ENCODE measurements at places on chromosomes 3 and 15. TPM values are rescaled to one million over a fixed set of nuclear protein-coding genes. Genes with fewer than 3 reads are reported as not detected.

DNA sequence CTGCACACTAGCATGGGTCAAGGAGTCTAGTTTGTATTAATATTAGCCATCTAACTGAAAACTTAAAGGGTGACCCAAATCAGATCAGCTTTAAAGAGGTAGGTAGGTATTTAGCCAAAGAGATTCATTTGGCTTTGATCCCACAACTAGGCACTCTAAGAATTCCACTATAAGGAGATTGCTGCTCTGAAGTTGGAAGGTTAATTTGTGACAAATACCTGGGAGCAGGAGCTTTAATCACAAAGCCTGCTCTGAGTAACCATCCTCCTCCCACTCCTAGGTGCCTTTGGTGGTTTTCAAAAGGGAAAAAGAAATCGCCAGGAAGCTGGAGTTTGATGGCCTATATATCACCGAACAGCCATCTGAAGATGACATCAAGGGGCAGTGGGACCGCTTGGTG, 120.3 kb upstream of the CHRM5 start:
- H3K4me1 ChIP-seq = no peaks in the 10 kb centered on the region
- no peak for DNase-seq
- no peak overlapping the region for H3K27ac ChIP-seq
- no peak overlapping the region for H3K4me3 ChIP-seq

GRCh38 chr15:55248895-55249294, 40.7 kb downstream of the RAB27A start:
- no peak overlapping the region for H3K27ac ChIP-seq
- no peaks in the 10 kb centered on the region for H3K27me3 ChIP-seq
- H3K36me3 ChIP-seq = no peaks in the 10 kb centered on the region
- DNase-seq = no peak

DNA sequence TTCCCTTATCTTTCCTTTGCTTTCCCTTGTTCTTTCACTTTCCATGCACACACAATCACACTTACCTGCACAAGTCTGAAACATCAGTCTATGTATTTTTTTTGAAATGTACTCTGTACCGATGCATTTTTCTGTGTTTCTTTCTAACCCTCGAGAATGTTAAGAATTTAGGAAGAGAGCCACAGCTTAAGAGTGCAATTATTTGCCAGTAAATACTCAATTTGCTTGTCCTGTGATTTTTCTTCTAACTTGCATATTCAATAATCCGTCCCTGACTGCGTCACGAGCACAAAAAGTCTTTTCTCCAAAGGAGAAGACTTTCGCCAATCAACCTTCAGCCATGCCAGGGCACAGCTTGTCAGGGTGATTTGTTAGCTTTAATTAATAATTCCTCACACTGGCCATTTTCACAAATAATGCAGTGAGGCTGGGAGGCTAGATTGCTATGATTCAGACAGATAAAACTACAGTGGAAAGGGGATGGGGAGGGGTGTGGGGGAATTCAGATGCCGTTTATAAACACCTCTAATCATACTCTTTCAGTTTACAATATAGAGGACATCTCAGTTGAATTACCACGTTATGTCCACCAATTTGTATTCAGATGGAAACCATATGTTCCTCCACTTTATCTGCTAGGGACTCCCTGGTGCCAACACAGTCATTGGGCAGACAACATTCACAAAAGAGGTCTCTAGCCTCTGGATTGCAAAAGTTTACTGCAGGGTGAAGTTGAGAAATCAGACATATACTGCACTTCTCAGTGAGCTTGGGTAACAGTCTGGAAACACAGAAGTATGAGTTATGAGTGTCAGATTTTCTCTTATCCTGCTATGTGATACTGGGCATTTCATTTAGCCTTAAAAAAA, 388.0 kb downstream of the ZBTB20 start:
- no peaks in the 10 kb centered on the region for H3K4me1 ChIP-seq
- peak overlapping the region; percentile 38 for H3K4me3 ChIP-seq
- no peak for DNase-seq
- H3K36me3 ChIP-seq = no peaks in the 10 kb centered on the region
- H3K27ac ChIP-seq = peak overlapping the region; percentile 40

The SLC6A20 gene
- 2.9 TPM for total RNA-seq

The SCN5A gene
- 9.3 TPM for total RNA-seq

The EPHA6 gene
- total RNA-seq = 1.2 TPM

GRCh38 chr3:149273096-149273751, 51.6 kb upstream of the CP start:
- no peak overlapping the region for H3K4me3 ChIP-seq
- no peaks in the 10 kb centered on the region for H3K4me1 ChIP-seq
- no peaks in the 10 kb centered on the region for H3K27me3 ChIP-seq
- DNase-seq = no peak
- H3K36me3 ChIP-seq = no peaks in the 10 kb centered on the region
- no peak overlapping the region for H3K27ac ChIP-seq

DNA sequence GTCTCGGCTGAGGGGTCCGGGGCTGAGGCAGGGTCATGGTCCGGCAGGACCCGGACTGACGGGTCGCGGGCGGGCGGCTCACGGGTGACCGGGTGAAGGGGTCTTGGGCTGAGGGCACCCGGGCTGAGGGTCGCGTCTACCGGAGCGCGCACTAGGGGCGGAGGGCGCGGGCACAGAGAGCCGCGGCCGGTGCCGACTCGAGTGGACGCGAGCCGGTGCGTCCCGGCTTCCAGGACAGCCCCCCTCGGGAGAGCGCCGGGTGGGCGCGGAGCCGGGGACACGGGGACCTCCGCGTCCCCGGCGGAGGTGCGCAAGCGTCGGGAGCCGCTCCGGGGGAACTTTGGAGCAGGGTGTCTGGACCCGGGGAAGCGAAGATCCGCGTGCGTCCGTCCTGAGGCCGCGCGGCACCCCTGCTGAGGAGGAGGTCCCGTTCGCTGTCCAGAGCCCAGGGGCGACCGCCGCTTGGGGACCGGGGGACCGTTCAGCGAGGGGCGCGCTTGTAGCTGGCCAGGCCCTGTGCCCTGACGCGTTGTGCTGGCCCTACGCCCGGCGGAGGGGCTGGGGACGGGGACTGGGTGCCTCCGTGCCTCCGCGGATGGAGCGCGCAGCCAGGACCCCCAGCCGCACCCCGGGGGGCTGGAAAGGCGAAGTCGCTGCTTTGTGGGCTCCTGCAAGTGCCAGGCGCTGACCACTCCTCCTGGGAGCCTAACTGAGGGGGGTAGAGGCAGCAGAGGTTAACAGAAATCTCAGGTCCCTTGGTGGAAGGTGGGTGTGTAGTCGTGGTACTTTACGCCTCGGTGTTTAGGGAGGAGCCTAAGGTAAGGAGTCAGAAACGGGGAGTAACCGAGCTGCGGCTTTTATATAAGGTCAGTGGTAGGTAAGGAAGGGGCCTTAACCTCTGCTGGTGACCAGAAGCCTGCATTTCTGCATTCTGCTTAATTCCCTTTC, at the start of gene PPARG:
PPARG (plus strand) TSS at position 889 of the 948 bp plus-strand sequence. CDS start 90,642 bp downstream, outside the sequence.
- no peaks in the 10 kb centered on the region for H3K36me3 ChIP-seq
- peak within 1 kb of the TSS; percentile 96 for H3K4me3 ChIP-seq
- H3K4me1 ChIP-seq = no peaks in the 10 kb centered on the region
- H3K27ac ChIP-seq = peak within 1 kb of the TSS; percentile 89
- H3K27me3 ChIP-seq = no peaks in the 10 kb centered on the region

GRCh38 chr15:71145648-71146047, 30.4 kb downstream of the THSD4 start:
- H3K4me3 ChIP-seq = no peak overlapping the region
- H3K27ac ChIP-seq = no peak overlapping the region
- H3K4me1 ChIP-seq = peaks cover 42% of the 10 kb centered on the region
- H3K36me3 ChIP-seq = no peaks in the 10 kb centered on the region
- DNase-seq = no peak

The SNX33 gene
- total RNA-seq = 23.6 TPM

GRCh38 chr3:1235526-1236120, 142.8 kb downstream of the CNTN6 start:
- no peaks in the 10 kb centered on the region for H3K36me3 ChIP-seq
- H3K27me3 ChIP-seq = no peaks in the 10 kb centered on the region

- no peak overlapping the region for H3K4me3 ChIP-seq
- no peaks in the 10 kb centered on the region for H3K27me3 ChIP-seq
- H3K36me3 ChIP-seq = no peaks in the 10 kb centered on the region
- peaks cover 20% of the 10 kb centered on the region for H3K4me1 ChIP-seq
- no peak overlapping the region for H3K27ac ChIP-seq
These were observed 2.5 kb downstream of the MAP3K13 start for GRCh38 chr3:185365291-185366073.

The HAUS2 gene
- 25.8 TPM for total RNA-seq

GRCh38 chr3:51620543-51620942, 50.5 kb upstream of the TEX264 start:
- no peaks in the 10 kb centered on the region for H3K36me3 ChIP-seq
- H3K27me3 ChIP-seq = no peaks in the 10 kb centered on the region
- peak overlapping the region; percentile 4 for H3K27ac ChIP-seq
- H3K4me3 ChIP-seq = no peak overlapping the region
- no peak for DNase-seq

The SENP2 gene
- 13.8 TPM for total RNA-seq

DNA sequence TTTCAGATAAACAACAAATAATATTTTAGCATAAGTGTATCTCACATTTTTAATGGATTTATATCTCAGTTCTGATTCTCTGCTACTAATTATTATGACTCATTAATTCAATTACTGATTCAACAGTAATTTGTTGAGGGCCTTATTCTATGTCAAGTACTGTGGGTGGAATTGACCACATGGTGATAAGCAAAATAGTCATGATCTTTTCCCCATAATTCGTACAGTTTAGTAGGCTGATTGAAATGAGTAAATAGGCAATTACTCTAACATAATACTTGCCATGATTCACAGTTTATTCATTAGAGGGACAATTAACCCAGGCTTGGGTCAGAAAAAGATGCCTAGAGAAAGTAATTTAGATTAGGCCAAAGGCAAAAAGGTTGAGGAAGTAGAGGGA, 60.9 kb upstream of the SLC4A7 start:
- no peaks in the 10 kb centered on the region for H3K27me3 ChIP-seq
- H3K36me3 ChIP-seq = no peaks in the 10 kb centered on the region
- peak overlapping the region; percentile 60 for H3K27ac ChIP-seq
- no peak for DNase-seq
- no peak overlapping the region for H3K4me3 ChIP-seq

DNA sequence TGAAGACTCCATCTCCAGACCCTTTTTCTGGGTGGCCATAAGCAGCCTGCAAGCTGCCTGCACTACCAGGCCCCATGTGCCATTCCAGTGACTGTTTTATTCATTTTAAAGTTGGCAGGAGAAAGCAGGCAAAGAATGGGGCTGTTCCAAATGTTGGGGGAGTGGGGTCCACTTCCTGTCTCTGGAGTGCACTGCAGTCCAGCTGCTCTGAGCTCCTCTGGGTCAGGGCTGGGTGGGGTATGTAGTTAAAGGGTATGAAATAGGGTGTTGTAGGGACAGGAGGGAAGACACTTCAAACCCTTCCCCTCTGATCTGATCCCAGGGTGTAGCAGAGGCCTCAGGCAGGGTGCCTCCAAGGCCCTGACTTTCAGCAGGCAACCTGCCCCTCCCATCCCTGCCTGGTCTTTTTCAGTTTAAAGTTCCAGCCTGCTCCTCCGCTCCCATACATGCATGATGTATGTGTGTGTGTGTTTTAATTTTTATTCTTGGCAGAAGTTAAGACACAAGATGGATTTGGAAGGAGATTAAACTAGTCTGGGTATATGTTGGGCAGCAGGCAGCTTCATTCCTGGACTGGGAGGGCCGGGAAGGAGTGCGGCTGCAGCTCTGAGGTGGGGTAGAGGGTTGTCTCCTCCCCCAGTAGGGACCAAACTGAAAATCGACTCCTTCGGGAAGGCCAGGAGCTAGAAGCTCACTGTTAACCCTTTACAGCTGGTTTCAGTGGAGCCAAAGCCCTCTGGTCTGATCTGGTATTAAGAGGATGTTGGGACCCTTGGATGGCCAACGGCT, 17.3 kb downstream of the BOC start:
- no peak overlapping the region for H3K4me3 ChIP-seq
- DNase-seq = peak; percentile 79
- H3K27ac ChIP-seq = peak overlapping the region; percentile 18
- H3K4me1 ChIP-seq = peaks cover 38% of the 10 kb centered on the region
- no peaks in the 10 kb centered on the region for H3K27me3 ChIP-seq

GRCh38 chr15:92690395-92690794, 34.8 kb upstream of the FAM174B start:
- H3K4me1 ChIP-seq = no peaks in the 10 kb centered on the region
- H3K4me3 ChIP-seq = no peak overlapping the region
- H3K27ac ChIP-seq = no peak overlapping the region
- DNase-seq = no peak
- H3K36me3 ChIP-seq = no peaks in the 10 kb centered on the region
- no peaks in the 10 kb centered on the region for H3K27me3 ChIP-seq

DNA sequence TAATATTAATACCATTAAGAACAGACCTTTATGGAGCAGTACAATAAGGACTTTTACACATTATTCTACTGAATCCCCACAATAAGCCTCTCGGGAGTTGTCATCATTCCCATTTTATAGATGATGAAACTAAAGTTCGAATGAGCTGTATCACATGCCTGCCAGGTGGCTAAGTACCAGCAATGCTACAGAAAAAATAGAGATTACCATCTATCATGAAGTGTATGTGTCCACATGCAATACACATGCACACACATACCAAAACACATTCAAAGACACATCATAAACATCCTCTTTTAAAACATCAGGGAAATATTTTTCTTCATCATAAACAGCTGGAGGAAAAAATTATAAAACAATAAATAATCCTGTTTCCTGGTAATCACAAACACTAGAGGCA, 136.6 kb downstream of the SUCLG2 start:
- H3K27ac ChIP-seq = no peak overlapping the region
- DNase-seq = no peak
- H3K27me3 ChIP-seq = no peaks in the 10 kb centered on the region
- no peaks in the 10 kb centered on the region for H3K36me3 ChIP-seq
- H3K4me3 ChIP-seq = no peak overlapping the region

GRCh38 chr3:186208296-186208989, 99.6 kb upstream of the ETV5 start:
- H3K36me3 ChIP-seq = no peaks in the 10 kb centered on the region
- H3K27ac ChIP-seq = no peak overlapping the region
- H3K27me3 ChIP-seq = no peaks in the 10 kb centered on the region
- H3K4me1 ChIP-seq = peaks cover 21% of the 10 kb centered on the region
- H3K4me3 ChIP-seq = no peak overlapping the region

The CHAC1 gene
- total RNA-seq = 25.3 TPM

DNA sequence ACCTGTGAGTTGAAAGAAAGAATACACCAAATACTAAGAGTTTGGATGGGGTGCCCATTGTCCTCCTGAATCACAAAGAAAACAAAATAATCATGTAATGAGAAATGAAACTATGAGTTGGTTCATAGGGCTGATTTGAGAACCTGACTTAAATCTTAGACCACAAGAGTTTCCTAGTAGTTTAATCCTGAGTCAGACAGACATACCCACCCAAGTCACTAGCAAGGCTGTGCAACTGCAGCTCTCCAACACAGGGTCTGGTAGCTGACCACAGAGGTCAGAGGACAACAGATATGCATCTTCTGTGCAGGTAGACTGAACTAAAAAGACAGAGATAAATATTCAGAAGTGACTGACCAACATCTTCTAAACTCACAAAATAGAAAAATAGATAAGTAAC, 296.3 kb upstream of the TMCO5A start:
- no peaks in the 10 kb centered on the region for H3K36me3 ChIP-seq
- H3K4me3 ChIP-seq = no peak overlapping the region
- H3K4me1 ChIP-seq = no peaks in the 10 kb centered on the region
- no peaks in the 10 kb centered on the region for H3K27me3 ChIP-seq
- no peak for DNase-seq
- H3K27ac ChIP-seq = no peak overlapping the region

Measured in vagina (tissue), 2 donors.